Activated T-cell treated with anti-CD3 and anti-CD28 coated beads, Interleukin-2, amount 50 U/mL, for 72 hours (primary cell): ENCODE measurements at places on chromosomes 2 and 18.

DNA sequence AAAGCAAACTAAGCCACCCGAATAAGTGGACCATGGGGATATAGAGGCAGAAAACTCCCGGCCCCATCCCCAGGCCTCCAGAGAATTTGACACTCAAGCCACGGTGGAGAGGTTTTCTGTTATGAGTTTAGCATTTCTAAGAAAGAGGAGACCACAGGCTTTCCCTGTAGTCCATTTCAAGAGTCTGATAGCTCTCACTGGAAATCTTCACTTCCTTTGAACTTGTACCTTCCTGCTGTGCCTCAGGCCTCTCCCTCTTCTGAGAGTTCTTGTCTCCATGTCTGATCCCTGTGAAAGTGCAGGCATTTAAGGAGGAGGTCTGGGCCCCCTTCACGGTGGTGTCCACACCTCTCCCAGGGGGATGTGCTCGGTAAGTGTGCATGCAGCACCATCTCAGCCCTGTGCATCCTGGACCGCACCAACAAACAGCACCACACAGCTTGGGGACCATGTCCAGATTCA lies 113.7 kb downstream of the BCL2 start:
- peak; percentile 50 for DNase-seq

- DNase-seq: no peak
Measured at GRCh38 chr2:179036353-179036905, 13.5 kb downstream of the CCDC141 start.

DNA sequence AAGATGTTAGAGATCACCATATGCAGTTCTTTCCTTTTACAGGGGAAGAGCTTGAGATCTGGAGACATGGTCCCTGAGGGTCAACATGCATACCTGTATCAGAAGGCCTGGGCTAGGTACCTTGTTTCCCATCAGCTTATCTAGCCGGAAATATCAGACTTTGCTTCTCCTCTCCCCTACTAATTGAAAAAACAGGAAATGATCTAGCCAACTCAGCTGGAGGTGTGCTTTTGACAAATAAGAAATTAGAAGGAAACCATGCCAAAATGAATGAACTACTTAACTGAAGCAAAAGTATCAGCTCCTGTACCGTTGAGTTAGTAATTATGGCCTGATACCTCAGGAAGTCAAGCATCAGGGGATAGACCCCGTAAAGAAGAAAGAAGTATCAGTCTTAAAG lies 20.4 kb downstream of the PKP4 start:
- no peak for DNase-seq

- DNase-seq: no peak
Measured at GRCh38 chr2:52390651-52391050, 1358.7 kb upstream of the NRXN1 start.

- DNase-seq: no peak
Measured at GRCh38 chr2:233334915-233335314, 19.4 kb upstream of the DGKD start.

GRCh38 chr2:219142329-219142728 lies 18.3 kb downstream of the NHEJ1 start:
- no peak for DNase-seq

DNA sequence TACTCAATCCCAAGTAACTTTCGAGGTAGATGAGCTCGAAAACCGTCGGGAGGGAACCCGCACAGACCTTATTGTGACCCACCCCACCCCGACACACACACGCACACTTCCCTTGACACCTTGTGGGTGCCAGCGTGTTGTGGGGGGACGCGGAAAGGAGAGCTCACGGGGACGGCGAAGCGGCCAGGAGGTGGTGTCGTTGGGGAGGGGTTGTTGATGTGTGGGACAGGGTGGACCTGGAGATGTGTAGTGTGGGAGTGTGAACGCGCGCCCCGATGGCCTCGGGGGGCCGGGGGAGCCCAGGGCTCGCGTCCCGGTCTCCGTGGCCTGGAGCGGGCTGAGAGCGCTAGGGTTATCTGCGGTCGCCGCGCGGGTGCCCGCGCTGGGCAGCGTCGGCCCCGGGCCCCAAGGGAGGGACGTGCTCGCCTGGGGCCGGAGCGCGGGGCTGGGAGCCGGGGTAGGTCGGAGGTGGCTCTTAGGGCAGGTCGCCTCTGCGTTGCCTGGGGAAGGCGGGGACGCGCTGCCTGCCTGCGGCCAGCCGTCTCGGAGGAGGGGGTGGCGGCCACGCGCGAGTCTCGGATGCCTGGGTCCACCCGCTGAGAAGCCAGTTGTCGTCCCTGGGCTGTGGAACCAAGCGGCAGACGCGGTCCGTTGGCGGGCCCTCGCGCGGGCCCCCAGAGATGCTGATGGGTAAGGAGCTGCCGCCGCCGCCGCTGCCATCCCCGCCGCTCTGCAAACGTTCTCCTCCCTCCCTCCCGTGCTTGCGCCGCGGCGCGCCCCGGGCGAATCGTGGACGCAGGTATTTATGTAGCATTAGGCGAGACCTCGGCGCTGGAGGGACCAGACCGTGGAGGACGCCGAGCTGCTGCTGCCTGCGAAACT lies 1.6 kb downstream of the KLHL29 start:
- peak; percentile 21 for DNase-seq

GRCh38 chr2:85684806-85685205 lies 9.4 kb upstream of the GNLY start:
- DNase-seq: no peak

DNA sequence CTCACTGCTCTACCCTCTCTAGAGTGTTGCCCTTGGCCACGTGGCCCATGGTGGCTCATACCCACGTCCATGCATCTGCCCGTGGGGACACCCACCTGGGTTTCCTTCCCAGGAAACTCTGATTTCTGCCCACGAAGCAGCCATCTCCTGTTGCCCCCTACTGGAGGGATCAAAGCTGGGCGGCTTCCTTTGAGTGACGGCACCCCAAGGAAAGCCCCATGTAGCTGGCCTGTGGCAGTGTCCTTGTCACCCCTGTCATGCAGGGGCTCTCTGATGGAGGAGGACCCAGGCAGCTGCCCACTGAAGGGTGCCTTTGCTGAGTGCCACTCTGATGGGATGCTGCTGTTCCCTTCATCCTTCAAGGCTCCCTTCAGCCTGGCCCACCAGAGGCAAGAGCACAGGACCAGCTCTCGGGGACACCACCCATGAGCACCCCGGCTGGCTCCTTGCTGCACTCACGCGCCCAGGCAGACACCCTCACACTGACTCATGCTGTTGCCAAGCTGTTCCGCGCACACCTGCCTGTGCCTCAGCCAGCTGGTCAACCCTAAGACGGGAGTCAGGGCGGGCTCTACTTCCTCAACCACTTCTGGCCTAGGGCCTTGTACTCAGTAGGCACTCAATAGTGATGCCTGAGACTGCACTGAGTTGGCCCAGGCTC lies 101.1 kb downstream of the CTIF start:
- no peak for DNase-seq

DNA sequence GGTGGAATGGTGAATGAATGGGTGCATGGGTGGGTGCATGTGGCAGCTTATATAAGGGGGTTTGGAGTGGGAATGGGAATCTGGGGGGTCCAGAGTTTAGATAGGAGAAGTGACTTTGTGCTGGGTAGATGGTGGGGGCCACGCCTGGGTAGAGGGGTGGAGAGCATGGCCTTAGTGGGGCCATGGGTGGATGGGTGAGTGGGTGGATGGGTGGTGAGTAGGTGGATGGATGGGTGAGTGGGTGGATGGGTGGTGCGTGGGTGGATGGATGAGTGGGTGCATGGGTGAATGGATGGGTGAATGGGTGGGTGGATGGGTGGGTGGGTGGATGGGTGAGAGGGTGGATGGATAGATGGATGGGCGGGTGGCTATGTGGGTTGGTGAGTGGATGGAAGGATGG lies 53.9 kb downstream of the MYO7B start:
- no peak for DNase-seq

DNA sequence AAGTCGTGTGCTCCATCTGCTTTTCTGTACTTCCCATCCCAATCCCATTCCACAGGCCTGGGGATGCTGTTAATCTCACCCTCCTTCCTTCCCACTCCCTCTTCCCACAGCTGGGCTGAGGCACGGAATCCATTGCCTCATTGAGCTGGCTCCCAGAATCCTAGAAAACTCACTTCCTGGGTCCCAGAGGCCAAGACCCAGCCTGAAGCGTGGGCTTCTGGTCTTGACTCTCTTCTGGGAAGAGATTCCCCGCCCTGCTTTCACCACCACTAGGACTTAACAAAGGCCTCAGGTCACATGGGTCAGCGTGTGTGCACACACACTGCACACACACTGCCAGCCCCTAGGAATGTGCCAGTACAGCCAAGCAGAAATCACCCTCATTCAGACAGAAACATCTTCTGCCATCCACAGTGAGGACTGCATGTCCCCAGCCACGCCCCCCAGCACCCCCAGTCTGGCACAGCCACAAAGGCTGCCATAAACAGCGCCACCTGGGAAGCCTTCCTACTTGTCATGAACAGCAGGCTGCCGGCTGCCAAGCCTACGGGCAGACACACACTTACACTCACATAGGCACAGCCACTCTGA lies 165.8 kb downstream of the TNS1 start:
- no peak for DNase-seq

GRCh38 chr2:63446658-63447057 lies 141.6 kb downstream of the WDPCP start:
- no peak for DNase-seq

DNA sequence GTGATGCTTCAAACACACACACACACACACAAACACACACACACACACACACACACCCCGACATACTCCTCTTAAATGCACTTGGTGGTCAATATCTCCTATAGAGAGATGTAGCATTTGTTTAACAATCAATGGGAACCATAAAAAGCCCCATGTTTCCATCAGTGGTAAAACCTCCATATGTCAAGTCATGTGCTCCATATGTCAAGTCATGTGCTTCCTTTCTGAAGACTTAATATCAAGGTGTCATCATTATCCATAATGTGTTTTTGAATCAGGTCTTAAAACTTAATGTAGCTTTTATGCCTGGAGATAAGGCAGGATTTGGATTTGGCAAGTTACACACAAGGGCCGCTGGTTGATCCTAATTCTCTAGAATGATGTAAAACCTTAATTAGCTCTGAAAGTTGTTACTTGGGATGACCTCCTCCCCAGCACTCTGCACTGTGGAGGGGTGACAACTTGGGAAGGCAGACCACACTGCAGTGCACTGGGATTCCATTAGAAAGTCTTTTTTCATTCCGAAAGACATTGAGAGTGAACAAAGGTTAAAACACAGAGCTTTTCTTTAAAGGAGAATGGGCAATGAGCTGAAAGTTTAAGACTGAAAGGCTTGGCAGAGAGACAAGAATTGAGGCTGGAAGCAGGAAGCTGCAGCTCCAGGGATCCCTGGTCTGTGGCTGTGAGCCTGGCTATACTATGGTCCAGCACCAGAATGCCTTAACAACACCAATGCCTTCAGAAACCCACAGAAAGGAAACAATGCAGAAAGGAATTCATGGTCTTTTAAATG lies 26.4 kb downstream of the ALK start:
- no peak for DNase-seq

- DNase-seq: no peak
Measured at GRCh38 chr2:52312486-52312885, 1280.6 kb upstream of the NRXN1 start.

- no peak for DNase-seq
Measured at GRCh38 chr2:104088745-104089144, 765.2 kb upstream of the POU3F3 start.

DNA sequence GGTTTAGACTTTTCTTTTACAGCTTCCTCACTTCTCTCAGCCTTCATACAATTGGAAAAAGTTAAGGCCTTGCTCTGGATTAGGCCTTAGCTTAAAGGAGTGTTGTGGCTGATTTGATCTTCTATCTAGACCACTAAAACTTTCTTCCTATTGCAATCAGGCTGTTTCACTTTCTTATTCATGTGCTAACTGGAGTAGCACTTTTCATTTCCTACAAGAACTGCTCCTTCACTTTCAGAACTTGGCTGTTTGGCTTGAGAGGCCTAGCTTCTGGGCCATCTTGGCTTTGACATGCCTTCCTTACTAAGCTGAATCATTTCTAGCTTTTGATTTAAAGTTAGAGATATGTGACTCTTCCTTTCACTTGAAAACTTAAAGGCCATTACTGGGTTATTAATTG lies 114.3 kb downstream of the ARHGEF4 start:
- DNase-seq: no peak

DNA sequence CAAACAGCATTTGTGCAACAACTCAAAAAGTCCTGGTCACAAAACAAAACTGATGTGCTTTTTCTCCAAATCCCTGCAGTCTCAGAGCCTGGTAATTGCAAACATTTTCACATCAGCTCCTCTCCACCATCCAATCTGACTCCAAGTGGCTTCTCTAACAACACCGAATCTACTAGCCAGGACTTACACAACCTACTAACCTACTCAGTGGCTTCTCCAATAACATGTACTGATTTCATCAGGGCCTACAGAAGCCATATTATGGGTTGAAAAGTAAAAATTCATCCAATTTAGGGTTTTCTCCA lies 104.3 kb downstream of the COLEC12 start:
- no peak for DNase-seq

DNA sequence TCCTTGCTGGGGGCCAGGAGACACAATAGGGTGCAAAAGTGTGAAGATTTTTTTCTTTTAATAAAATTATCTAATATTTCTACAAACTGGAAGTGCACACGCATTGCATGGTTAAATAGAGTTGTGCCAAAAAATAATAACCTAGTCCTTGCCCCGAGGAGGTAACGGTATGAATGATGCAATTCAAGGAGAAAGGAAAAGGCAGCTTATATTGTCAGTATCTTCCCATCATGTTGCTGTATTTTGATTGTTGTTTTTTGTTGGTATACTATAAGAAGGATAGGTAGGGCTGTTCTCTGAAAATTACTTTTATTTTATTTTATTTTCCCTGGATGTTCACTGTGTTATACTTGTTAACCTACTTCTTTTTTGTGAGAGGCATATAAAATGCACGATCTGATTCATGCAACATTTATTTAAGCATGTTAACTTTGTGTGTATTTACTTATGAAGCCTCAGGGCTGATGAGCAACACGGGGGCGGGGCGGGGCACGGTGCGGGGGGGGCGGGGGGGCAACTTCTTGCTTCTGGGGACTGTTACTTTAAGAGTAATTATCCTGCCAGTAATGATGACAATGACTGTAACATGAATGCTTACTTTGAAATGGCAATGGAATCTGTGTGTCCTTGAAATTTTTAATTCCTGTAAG lies 118.6 kb downstream of the AQP4 start:
- DNase-seq: no peak

- no peak for DNase-seq
Measured at GRCh38 chr18:55864281-55864680, 276.3 kb upstream of the TCF4 start.

GRCh38 chr2:68741805-68742306 lies 7.2 kb downstream of the ARHGAP25 start:
- no peak for DNase-seq

DNA sequence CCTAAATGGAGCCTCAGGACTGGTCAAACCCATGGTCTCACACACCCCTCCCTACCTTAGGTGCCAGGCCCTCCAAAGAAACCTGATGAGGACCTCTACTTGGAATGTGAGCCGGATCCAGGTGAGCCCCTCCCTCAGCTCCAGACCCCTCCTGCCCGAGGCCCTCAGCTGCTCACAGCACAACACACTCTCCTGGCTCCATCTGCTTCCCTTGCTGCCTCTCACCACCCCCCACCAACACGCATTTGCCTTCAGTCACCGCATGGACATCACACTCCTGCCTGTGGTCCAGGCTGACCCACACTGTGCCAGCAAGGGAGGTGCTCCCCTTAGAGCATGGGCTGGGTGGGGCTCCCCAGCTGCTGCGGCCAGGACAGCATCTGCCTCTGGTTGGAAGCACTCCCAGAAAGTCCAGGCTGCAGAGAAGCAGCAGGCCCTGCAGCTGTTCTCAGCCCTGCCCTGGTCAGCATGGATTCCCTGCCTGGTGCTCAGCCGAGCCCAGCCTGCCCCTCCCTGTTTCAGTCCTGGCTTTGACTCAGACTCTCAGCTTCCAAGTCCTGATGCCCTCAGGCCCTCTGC lies 15.1 kb downstream of the SH2D6 start:
- DNase-seq: no peak
